ENCODE measurements at places on chromosomes 2 and 18.

DNA sequence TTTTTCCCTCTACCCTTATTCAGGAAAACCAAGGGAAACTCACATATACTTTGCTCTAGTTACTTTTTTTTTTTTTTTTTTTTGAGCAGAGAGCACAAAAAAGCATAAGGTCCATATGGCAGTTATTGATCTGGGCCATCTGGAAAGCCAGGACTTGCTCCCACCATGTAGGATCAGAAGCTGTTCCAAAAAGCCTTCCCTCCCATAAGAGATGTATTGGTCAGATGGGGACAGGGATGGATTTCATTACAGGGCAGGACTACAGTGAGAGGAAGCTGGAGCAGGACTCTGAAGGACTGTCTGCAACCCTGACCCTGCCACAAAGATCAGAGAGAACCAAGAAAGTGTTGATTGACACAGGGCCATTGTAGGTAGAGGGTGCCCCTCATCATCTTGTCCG, 57.3 kb downstream of the NRP2 start:
- DNase-seq: no peak

- no peak for DNase-seq
These were observed 786.8 kb downstream of the KCNJ3 start for GRCh38 chr2:155485141-155485842.

DNA sequence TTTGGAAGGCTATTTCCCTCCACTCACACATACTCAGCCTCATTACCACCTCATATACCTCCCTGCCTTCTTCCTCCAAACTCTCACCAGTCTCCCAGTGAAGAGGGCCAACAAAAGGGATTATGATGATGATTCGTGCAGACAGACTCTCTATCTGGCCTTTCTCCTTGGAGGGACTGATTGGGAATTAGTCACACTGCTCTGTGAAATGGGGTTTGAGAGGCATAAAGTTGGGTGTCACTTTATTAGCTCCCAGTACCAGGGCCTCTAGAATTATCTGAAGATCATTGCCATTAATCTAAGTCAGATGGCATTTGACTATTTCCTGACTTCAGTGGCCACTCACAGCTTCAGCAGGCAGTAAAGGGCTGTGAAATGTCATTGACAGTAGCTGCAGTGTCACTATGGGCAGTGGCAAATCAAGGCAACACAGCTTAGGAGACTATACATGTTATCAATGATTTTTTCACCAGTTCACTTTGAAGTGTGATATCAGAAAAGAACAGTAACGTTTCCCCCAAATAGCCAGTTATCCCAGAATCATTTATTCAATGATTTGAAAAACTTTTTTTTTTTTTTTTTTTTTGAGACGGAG, 17.4 kb downstream of the CNRIP1 start:
- DNase-seq: no peak

GRCh38 chr2:216858312-216858711, 1.6 kb downstream of the TNP1 start:
- DNase-seq: peak; percentile 26

DNA sequence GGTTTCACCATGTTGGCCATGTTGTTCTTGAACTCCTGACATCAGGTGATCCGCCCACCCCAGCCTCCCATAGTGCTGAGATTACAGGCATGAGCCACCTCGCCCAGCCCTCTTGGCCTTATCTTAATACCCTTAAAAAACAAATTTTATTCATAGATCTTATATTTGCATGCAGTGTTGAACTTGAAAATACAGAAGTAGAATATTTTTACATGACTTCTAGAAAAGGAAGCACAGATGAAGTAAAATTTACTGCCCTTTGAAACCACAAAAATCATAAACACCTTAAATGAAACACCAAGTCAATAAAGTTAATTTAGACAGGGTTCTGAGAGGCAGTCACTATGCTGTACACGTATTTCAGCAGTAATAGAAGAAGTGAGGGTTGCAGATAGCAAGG, 145.7 kb downstream of the CERS6 start:
- no peak for DNase-seq

GRCh38 chr2:2574401-2575180, 243.5 kb upstream of the MYT1L start:
- DNase-seq: no peak

- no peak for DNase-seq
These were observed 61.4 kb upstream of the MSTN start for GRCh38 chr2:190123956-190124355.

DNA sequence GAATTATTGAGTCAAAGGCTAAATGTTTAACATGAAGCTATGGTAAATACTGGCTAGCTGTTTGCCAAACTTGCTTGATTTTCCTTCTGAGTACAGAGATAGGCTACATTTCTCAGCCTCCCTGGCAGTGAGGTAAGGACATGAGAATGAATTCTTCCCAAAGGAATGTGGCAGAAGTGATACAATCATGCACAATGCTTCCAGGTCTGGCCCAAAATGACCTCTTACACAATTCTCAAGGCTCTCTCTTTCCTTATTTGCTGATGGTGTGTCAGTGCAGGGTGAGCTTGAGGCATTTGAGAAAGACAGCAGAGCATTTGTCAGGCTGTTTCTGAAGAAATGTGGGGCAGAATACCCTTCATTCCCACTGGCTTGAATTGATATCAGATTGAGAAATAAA, 95.6 kb upstream of the NABP1 start:
- DNase-seq: no peak

DNA sequence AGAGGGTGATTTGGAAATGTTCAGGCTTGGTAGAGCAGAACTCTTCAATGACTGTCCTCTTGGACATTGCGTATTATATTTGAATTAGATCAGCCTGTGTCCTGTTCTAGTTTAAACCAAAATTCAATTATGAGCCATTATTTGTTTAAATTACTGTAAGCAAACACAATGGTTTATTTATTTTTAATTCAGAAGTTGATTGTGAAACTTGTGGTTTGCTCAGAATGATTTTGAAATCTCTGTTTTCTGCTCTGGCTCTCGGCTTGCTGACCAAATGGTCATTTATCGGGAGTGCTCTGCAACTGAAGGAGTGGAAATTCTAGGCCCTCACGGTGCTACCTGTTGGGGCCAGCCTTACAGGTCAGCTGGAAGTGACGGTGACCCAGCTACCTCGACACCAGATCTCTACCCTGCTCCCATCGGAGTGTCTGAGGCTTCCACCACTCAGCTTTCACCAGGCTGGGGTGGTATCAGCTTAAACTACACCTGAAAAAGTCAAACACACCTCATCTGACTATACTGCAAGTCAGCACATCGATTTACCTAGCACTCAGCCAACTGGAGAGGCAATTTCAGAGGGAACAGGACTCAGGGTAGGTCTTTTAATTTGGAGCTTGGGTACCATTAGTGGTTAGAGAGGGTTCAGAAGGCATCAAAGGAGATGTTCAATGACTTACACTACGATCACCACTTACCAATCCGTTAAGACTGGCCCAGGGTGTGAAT, 36.8 kb upstream of the GPD2 start:
- peak; percentile 54 for DNase-seq

DNA sequence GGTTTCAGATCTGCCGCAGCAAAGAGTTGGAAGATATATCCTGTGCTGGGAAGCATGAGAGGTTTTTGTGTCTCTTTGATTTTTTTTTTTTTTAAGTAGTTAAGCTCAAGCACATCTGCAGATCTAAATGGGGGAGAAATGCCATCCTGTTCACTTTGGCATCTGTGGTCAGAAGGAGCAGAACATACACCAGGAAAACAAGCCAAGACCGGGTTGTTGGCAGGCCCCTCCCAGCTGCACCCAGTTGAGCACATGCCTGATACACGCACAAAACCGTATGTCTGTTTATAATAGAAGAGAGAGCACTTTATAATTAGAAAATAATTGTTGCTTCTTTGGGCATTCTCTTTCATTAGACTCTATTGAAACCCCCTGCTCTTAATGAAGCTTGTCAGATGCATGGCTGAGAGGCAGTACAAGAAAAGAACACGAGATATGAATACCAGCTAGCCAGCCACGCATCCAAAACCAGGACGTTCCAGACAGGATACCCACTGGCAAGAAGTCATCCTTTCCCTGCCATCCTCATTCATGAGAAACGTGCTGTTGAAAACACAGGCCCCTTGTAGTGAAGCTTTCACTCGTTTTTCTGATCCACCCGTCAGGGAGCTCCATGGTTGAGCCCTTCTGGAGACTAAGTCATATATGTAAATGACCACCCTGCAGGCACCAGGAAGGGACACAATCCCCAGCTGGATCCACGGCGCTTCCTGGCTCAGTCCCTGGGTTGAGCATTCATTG, 152.2 kb downstream of the ALPK2 start:
- DNase-seq: no peak

DNA sequence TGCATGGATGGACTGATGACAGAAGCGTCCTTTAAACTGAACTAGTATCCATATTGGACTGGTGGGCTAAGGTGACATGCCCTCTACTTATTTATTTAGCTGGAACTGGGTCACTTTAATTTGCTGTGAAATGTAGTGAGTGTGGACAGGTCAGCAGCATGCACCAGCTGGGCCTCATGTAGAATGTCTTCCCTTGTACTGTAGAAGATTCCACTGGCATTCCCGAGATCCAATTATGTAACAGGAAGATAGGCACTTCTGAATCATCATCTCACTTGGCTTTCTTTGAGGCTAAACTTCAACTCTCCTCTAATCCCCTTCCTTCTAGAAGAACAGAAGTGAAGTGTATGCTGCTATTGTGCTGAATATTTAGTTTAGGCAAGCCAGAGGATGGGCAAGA, 296.2 kb downstream of the SLC8A1 start:
- no peak for DNase-seq

DNA sequence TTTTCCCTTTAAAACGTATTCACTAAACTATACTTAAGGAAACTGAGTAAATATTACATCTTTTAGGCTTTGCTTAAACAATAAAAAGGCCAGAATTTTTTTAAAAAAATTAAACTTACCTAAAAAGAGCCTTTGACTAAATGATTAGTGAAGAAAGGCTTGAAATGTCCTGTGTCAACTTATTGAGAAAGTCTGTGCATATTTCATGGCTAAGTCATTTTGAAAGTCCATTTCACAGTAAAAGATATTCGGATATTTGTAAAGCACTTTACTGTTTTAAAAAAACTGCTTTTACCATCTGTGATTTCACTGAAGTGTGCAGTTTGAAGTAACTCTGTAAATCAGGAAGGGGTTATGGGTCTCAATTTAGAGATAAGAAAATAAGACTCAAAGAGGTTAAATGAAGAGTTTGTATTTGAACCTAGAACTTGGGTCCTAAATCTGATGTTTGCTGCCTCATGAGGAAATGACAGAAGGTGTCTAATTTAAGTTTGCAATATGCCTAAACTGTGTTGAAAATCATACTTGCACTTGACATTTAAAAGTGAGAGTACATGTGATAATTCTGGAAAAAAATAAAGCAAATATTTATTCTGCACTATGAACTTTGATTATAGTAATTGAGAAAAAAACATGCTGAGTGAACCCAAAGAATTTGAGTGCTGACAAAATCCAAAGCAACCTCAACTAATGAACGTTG, 50.5 kb downstream of the RAB27B start:
- DNase-seq: no peak

DNA sequence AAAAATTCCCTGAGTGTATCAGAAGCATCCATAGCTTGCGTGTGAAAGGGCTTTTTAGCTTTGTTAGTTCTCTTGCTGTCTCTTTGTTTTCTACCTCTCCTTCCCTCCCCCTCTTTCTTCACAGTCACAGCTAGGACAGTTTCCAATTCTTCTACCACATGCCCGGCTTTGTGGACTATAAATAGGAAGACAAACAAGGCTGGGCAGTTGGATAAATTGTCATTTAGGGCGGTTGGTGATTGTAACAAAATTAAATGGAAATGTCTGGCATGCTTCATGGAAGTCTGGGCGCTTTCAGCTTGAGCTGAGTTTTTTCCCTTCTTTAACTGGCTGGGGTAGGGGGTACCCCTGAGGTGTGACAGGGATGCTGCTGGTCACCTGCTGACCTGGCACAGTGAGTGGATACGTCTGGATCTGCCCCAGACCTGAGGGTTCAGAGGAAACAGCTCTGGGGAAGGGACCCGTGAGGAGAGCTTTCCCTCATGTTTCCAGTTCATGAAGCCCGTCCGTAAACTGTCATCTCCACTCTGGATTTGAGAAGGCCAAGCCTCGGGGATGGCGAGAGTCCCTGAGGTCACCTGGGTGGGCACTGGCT, 29.0 kb upstream of the GIGYF2 start:
- no peak for DNase-seq

GRCh38 chr2:72139874-72140620, 7.6 kb downstream of the CYP26B1 start:
- DNase-seq: no peak

GRCh38 chr2:201639205-201639604, 4.1 kb downstream of the TMEM237 start:
- DNase-seq: no peak

DNA sequence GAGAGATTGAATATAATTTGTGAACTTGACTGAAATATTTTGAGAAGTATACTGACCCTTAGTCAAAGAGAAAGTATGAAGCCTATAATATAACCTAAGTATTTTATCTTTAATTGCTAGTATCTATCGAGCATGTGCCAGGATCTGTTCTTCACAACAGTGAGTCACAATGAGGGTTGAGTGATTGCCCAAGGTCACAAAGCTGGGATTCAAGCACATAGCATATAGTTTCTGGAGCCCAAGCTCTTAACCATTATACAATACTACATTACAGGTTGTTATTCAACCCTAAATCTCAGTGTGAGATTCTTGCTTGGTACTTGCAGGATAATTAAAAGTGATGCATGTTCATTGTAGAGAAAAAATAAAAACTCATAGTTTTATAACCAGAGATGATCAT, 97.2 kb downstream of the RAB3GAP1 start:
- DNase-seq: no peak

GRCh38 chr18:8960740-8961657, 141.5 kb upstream of the NDUFV2 start:
- DNase-seq: peak; percentile 28

GRCh38 chr2:219396863-219397457, 9.2 kb upstream of the DNPEP start:
- peak; percentile 71 for DNase-seq

- no peak for DNase-seq
These were observed 702.2 kb downstream of the ERBB4 start for GRCh38 chr2:211836409-211836808.

DNA sequence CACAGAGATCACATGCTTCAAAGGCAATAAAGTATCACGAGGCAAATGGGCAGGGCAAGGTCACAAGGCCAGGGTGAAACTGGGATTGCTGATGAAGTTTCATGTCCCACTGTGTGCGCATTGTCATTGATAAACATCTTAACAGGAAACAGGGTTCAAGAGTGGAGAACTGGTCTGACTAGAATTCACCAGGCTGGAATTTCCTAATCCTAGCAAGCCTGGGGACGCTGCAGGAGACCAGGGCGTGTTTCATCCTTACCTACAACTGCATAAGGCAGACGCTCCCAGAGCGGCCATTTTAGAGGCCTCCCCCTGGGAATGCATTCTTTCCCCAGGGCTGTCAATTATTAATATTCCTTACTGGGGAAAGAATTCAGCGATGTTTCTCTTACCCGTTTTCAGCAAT, 33.2 kb downstream of the PTPN4 start:
- no peak for DNase-seq

GRCh38 chr18:80202264-80202998, 44.9 kb downstream of the PARD6G start:
- DNase-seq: no peak

DNA sequence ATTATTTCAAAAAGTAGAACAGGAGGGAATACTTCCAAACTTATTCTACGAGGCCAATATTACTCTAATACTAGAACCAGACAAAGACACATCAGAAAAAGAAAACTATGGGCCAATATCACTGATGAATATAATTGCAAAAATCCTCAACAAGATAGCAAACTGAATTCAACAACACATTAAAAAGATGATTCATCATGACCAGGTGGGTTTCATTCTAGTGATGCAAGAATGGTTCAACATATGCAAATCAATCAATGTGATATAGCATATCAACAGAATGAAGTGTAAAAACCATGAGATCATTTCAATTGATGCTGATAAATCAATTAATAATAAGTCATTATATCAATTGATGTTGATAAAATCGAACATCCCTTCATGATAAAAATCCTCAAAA, 22.4 kb upstream of the EML6 start:
- no peak for DNase-seq

All from inflammatory macrophage (primary cell).